ENCODE measurements at places on chromosomes 5 and 9. TPM values are rescaled to one million over a fixed set of nuclear protein-coding genes. Genes with fewer than 3 reads are reported as not detected.

GRCh38 chr9:130368631-130369103 lies 76.1 kb upstream of the ASS1 start:
- peak; percentile 69 for DNase-seq

GRCh38 chr5:157168286-157168685 lies 2.2 kb upstream of the GARIN3 start:
- no peak for DNase-seq

DNA sequence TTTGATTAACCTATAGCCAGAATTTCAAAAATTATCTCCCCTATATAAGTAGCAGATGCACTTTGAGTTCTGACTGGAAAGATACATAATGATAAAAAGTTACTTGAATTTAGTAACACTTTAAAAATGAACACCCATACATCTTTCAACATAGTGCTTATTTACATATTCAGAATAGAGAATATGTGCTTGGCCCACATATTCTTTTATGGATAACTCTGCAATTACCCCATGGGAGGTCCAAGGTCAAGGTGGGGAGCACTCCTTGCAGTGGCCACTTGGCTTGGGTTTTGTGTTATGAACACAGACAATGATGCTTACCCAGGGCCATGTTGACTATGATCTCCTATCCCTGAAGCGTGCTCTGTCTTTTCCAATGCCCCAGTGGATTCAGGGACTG lies 169.3 kb downstream of the CDC42SE2 start:
- DNase-seq = no peak

DNA sequence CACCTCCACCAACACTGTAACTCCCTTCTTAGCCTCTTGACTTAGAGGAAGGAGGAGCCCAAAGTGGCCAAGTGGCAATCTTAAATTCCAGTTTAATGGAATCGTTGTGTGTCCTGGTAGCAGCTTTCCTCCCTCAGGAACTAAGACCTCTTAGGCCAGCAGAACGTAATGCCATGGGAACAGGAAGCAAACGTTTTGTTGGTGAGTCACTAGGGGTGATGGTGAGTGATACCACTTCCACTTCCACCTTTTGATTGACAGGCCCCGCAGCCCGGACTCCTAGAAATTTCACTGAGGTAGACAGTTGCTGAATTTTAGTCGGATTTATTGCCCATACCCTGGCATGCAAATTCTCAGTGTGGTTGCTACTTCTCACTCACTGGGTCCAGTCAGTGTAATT lies 94.2 kb upstream of the FBN2 start:
- no peak for DNase-seq

CAMK2A gene
- 1.1 TPM for total RNA-seq

DNA sequence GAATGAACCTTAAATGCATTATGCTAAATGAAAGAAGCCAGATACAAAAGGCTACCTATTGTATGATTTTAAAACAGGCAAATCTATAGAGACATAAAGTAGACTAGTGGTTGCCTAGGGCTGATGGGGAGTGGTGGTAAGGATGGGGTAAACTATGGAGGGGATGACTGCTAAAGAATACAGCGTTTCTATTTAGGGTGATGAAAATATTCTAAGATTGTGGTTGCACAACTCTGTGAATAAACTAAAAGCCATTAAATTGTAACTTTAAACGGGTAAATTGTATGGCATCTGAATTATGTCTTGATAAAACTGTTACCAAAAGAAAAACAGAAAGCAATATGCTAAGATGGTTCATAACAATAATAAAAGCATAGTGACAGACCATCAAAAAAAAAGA lies 21.4 kb downstream of the KLHL3 start:
- no peak for DNase-seq

GRCh38 chr9:29564564-29564963 lies 1991.3 kb upstream of the C9orf72 start:
- DNase-seq = peak; percentile 34

GRCh38 chr5:55600497-55601203 lies 65.9 kb upstream of the PLPP1 start:
- peak; percentile 70 for DNase-seq

DNA sequence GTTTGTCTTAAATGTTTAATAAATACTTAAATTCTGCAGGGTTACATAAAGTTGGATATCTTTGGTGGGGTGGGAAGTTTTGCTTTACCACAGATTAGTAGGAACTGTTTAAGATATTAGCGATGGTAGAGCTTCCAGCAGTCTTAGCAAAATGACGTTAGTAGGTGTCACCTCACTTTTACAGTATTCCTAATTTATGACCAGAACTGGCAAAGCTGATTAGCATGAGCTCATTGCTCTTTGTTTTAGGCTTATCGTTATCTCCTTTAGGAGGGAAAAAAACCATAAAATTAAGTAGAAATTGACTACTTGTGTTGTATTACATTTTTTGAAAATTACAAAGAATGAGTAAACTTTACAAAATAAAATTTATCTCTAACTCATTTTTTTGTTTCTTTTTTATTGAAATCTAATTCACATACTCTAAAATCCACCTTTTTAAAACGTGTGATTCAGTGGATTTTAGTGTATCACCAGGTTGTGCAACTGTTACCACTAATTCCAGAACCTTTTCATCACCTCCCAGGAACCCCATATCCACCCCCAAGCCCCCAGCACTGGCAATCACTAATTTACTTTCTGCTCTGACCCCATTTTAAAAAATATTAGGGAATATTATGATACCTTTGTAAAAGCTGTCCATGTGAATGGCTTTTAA lies 129.5 kb downstream of the TRIO start:
- no peak for DNase-seq

DNA sequence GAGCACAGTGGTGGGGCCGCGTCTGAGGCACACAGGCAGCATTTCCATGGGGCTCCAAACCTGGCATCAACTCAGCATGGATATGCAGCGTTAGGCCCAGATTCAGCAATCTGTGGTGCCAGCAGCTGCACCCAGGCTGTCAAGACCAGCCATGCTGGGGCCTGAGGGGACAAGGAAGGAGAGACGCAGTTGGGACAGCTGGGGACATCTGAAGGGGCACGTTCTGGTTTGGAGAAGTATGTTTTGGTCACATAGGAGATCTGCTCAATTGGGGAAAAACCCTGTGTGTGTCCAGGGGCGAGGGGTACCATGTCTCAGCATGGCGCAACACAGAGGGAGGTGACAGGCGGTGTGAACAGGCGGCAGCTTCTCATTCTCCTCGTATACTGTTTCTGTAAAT lies 66.6 kb upstream of the ECM2 start:
- DNase-seq = no peak

- peak; percentile 19 for DNase-seq
Observed at GRCh38 chr5:150181027-150181426, 8.8 kb upstream of the SLC6A7 start.

DNA sequence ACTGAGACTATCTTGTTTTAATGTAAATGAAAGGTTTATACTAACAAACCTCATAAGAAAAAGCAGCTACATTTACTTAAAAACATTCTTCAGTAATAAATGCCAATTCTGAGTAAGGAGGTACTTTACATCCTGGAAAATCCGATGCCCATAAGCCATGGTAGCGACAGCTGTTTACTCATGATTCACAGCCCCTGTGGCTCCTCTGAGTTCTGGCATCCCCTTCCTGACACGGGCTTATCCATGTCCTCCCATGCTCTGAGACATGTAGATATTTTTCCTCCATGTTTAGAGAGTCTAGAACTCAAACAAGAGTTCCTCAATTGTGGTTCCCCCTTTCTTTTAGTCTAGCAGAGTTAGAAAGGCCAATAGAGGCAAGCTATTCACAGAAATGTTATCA lies 63.1 kb upstream of the DEPDC1B start:
- DNase-seq = no peak

OMD gene
- total RNA-seq = not detected

DNA sequence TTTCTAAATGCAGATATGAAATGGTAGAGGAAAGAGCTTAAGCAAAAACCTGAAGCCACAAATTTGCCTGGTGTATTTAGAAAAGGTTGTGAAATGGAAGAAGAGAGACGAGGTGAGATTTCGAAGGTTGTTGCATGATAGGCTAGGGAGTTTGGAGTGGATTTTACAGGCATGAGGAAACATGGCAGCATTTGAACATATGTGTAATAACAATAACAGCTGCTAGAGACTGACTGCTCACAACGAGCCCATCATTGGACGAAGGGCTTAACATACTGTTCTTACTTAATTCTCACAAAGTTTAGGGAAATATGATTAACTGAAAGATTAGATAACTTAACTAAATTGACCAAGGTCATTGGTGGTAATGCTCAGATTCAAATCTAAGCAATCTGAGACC lies 108.1 kb downstream of the JAKMIP2 start:
- no peak for DNase-seq

DNA sequence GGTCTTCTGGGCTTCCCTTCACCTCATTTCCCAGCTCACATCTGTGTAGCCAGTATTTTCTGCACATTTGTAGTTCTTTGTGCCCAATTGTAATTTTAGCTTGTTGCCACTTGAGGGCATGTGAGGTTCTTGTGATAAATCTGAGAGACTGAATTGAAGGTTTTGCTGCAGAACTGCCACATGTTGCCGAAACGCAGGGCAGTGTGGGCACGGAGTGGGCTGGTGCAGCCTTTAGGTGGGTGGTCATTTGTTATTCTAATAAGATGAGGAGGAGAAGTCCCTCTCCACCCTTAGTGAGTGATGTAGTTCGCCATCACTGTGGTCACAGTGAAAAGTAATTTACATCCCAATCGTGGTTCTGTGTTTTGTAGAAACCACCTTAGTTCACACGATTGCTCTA lies 21.2 kb downstream of the OTULIN start:
- DNase-seq = peak; percentile 63

- DNase-seq = peak; percentile 33
Observed at GRCh38 chr5:61673007-61673735, 341.1 kb downstream of the ZSWIM6 start.

- no peak for DNase-seq
Observed at GRCh38 chr9:99172124-99173091, 49.3 kb downstream of the ALG2 start.

EGFL7 gene
- total RNA-seq = 1.6 TPM

- no peak for DNase-seq
Observed at GRCh38 chr5:54470677-54471076, 15.2 kb downstream of the HSPB3 start.

DNA sequence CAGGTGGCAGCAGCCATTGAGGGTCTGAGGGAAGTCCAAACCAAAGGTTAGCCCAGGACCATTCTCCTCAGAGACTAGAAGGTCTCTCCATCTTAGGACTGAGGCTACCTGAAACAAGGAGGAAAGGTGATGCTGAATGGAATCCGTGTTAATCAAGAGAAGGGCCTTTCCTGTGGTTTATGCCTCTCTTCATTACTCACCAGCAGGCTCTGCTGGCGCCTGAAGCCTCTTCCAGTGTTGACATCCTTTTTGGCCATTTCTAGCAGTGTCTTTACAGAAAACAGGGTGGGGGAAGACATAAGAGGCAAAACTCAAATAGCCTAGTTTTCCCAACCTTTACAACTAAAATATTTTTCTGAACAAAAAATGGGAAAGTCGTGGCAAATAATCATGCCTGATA lies 98.0 kb downstream of the ENC1 start:
- DNase-seq = peak; percentile 61

GRCh38 chr5:11903121-11903613 lies 1.1 kb downstream of the CTNND2 start:
- no peak for DNase-seq

CCL28 gene
- 8.8 TPM for total RNA-seq

DNA sequence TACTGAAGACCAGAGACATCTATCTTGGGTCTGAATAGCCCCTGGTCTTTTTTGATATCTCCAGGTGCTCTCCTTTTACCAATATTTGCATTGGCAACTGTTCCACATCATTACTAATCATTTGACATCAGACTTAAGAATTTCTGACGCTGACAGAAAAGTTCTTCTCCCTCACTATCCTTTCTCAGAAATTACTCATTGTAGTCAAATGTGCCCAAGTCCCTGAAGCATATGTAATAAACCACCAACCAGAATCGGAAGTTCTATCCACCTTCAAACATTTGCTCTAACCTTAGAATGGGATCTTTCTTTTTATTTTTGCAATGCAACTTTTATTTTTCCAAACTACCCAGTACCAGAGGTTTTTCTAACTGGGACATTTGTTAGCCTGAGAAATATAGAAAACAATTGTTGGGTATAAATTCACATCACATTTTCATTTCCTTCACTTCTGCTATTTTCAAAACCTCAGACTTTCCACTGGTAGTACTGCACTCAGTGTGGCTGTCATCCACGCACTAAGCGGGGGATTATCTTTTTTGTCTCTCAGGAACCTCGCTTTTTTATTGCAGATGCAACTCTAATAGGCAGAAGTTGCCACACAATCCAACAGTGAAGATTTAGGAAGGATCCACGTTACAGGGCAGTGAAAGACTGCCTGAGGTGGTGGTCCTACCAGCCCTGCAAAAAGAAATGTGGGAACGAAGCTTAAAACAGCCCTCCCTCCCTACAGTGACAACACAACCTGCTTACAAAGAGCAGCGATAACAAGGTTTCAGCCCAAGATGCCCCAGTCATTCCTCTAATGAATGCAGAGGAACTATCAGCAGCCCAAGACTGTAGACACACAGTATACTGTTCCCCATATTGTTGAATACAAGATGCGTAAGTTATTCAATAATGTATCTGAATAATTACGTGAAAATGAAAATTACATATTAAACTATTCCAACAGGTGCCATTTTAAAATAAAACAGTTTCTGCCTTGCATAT lies 201.2 kb downstream of the EBF1 start:
- no peak for DNase-seq

- no peak for DNase-seq
Observed at GRCh38 chr9:120080849-120081248, 499.1 kb downstream of the CDK5RAP2 start.

DNA sequence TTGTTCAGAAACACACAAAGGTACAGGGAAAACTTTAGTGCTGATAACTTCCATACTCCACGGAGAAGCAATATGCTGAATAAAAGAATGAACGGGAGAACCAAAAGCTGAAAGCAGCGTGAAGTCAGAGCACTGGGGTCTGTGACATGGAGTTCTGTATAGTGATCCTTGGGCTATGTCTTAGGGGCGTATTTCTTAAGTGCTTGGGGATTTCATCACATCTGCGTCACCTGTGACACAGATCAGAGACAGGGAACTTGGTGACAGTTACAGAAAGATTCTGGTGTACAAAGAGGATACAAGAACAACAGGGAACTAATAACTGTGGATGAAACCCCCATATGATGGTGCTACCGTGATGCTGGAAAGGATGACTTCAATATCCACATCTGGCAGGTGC lies 81.9 kb downstream of the MARCHF3 start:
- DNase-seq = no peak

TLX3 gene
- total RNA-seq = 1.9 TPM

DNA sequence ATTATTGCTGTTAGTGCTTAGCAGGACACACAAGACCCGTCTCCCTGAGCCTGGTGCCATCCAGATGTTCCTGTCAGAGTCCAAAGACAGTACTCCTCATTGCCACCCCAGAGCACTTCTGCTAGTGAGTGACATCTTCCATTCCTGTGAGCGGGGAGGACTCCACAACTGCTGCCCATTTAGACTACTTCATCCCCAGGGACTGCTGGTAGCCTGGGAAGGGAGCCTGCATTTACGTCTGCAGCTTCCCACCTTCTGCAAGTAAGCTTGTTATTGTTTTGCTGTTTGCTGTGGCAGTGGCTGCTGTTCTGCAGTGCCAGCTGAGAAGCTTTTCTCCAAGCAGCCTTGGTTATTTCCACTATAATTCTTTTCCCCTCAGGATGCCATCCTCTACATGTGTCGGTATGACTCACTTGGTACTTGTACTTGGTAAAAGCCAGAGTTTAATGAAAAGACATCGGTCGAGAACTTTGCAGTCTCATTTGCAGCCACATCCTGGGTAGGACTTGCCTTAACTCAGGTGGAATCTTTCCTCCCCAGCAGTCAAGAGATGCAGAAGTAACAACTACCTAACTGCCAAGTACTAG lies 10.6 kb upstream of the MAP1B start:
- DNase-seq = peak; percentile 42

TRIM52 gene
- total RNA-seq = 5.4 TPM

- DNase-seq = peak; percentile 86
Observed at GRCh38 chr5:43425983-43426382, 13.8 kb upstream of the CCL28 start.

SPATA31D4 gene
- total RNA-seq = not detected

RNF180 gene
- under 0.01 TPM for total RNA-seq

All from RPMI7951 (cell line).